ENCODE measurements at places on chromosomes 4 and X.

DNA sequence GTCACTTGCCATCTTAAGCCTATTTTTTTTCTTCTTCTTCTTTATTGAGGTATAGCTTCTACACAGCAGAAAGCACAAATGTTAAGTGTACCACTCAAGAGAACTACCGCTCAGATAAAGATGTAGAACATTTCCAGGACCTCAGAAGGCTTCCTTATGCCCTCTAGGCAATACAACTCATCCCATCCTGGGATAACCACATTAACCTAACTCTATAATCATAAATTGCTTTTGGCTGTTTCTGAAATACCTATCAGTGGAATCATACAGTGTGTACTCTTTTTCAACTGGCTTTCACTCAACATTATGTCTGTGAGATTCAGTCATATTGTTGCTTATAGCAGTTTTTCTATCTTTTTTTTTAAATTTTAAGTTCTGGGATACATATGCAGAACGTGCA, 51.7 kb downstream of the ARFIP1 start:
- no peak for DNase-seq

DNA sequence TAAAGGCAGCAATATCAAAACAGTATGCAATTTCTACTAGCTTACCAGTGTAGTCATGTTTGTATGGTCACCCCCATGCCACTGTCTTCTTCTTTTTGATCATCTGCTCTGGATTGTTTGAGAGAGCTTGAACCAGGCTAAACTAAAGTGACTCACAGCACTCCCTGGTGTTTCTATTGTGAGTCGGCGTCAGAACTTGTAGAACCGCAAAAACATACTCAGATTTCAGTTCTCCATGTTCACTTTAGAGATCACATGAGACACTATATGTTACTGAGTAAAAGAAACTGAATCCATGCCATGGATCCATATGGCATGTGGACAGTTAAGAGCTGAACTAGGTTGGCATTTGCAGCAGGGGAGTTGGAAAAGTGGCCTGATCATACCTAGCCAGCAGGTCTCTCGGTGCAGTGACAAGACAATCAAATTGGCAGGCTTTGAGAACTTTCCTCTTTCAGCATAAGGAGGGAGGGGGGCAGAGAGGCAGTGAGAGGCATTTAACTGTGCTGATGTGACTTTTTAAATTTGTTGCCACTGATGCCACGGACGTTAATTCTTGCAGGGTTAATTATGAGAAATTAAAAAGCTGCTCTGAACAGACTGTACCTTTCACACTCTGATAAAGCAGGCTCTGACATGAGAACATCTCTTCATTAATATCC, 88.4 kb downstream of the AFF2 start:
- no peak for DNase-seq

DNA sequence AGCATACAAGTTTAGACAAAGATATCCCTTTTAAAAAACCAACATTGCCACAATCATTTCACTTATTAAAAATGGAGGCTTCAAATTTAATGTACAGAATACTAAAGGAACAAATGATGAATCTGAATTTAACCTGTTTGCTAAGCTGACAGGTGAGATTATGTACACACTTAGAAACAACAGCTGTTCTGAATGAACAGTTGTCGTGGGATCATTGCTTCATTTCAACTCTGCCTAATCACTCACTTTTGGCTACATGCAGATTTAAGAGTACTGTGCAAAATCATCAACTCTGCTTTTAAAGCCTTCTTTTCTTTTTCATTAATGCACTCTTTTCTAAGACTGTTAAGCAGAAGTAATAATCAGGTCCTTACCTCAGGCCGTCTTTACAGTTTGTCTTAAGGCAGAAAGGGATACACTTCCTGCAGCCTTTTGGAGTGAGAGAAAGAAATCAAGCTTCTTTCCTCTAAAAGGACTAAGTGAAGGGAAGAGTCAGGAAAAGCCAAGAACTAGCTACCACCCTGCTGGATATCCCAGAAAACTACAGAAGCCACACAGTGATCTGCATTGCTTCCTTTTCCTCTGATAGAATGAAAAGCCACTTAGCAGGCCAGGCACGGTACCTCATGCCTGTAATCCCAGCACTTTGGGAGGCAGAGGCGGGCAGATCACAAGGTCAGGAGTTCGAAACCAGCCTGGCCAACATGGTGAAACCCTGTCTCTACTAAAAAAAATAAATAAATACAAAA, 54.7 kb upstream of the NPNT start:
- DNase-seq, result no peak

- no peak for DNase-seq
Measured at GRCh38 chr4:85210353-85210752, 243.9 kb upstream of the WDFY3 start.

DNA sequence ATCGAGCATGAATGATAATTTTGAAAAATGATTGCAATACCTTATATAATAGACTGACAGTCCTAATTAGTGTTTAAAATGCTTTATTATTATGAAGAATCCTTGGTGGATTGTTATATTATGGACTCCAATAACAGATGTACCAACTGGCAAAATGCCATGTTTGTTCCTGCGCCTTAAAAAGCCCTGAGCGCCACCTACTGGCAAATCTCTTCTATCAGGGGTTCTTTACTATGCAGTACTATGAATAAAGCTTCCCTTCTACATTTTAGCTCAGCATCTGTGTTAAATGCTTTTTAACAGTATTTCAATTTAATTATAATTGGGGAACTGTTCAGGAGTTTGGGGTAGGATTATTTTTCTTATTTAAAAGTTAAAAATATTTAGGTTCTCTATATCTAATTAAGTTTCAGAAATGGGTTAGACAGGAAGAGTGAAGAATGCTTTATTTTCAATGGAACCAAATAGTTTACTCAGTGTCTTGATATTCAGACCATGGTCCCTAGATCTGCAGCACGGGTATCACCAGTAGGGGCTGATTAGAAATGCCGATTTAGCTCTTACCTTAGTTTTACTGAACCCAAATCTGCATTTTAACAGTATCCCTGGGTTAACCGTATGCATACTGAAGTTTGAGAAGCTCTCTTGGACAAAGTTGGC, 20.0 kb downstream of the CFAP97 start:
- peak; percentile 82 for DNase-seq

DNA sequence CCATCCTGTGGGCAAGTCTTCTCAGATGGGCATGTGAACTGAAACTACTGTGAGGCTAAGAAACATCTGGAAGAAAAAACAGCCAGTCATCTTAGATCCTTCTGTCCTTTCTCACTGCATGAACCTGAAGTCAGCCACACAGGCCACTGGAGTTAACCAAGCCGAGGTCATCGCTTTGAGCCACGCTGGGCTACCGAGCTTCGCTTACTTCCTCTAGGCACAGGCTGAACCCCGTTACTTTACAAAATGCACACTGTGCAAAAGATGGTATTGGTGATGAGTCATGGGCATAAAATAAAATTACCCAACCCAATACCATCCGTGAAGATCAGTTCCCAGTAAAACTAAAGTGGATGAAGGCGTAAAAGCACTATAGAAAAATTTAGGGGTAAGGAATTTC, 86.2 kb downstream of the MTMR1 start:
- DNase-seq, result no peak

- no peak for DNase-seq
Measured at GRCh38 chr4:78166622-78167021, 109.5 kb downstream of the FRAS1 start.

- DNase-seq, result no peak
Measured at GRCh38 chrX:74853255-74853654, 72.0 kb downstream of the NEXMIF start.

GRCh38 chrX:118153270-118153669, 36.7 kb upstream of the KLHL13 start:
- DNase-seq, result no peak

GRCh38 chrX:65925592-65925991, 114.3 kb downstream of the VSIG4 start:
- no peak for DNase-seq

DNA sequence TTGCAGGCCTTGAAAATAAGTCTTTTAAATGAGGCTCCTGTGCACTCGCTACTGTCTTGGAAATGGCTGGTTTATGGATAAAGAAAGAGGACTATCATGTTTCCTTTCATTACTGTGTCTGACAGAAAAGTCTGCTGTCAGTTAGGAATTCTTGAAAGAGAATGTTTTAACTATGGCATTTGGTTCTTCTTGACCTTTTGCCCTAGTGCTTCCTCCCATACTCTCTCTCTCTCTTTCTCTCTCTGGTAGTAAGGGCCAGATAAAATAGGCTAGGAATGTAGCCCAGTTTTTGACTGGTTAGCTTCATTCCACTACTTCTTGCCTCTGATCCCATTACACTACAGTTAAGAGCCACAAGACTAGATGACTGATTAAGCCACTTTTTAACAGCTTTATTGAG, 29.8 kb downstream of the YY2 start:
- DNase-seq, result no peak

DNA sequence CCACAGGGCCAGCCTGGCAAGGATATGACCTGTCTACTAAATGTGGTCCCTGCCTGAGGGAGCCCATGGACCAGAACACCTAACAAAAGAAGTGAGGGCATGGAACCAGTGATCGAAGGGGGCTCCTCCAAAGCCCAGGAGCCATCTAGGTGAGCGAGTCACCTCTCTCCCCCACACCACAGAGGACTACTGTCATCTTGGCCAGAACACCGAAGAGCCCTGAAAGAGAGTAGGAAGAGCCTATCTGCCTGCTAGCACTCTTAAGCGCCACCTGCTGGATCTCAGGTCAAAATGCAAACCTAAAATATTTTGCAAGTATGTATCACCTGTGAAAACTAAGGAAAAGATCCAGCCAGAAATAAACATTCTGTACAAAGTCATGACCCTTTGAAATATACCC, 137.9 kb upstream of the ZXDB start:
- peak; percentile 19 for DNase-seq

- no peak for DNase-seq
Measured at GRCh38 chrX:133670383-133670782, 255.1 kb upstream of the GPC4 start.

Measured in CD4-positive, alpha-beta T cell treated with Interleukin-15 for 4 hours (primary cell).